ENCODE measurements at places on chromosomes 16 and 17. TPM values are rescaled to one million over a fixed set of nuclear protein-coding genes. Genes with fewer than 3 reads are reported as not detected.

- peaks cover 20% of the 10 kb centered on the region for H3K4me1 ChIP-seq
- no peaks in the 10 kb centered on the region for H3K36me3 ChIP-seq
- DNase-seq, result no peak
- no peak overlapping the region for H3K4me3 ChIP-seq
- H3K27ac ChIP-seq, result no peak overlapping the region
- H3K27me3 ChIP-seq, result no peaks in the 10 kb centered on the region
Measured at GRCh38 chr16:12235110-12235509, 258.6 kb downstream of the SNX29 start.

GRCh38 chr16:69718111-69718764 lies 8.1 kb downstream of the NQO1 start:
- peak; percentile 34 for DNase-seq
- H3K27ac ChIP-seq, result no peak overlapping the region
- H3K4me1 ChIP-seq, result no peaks in the 10 kb centered on the region
- no peaks in the 10 kb centered on the region for H3K27me3 ChIP-seq
- H3K36me3 ChIP-seq, result peaks cover 23% of the 10 kb centered on the region

DNA sequence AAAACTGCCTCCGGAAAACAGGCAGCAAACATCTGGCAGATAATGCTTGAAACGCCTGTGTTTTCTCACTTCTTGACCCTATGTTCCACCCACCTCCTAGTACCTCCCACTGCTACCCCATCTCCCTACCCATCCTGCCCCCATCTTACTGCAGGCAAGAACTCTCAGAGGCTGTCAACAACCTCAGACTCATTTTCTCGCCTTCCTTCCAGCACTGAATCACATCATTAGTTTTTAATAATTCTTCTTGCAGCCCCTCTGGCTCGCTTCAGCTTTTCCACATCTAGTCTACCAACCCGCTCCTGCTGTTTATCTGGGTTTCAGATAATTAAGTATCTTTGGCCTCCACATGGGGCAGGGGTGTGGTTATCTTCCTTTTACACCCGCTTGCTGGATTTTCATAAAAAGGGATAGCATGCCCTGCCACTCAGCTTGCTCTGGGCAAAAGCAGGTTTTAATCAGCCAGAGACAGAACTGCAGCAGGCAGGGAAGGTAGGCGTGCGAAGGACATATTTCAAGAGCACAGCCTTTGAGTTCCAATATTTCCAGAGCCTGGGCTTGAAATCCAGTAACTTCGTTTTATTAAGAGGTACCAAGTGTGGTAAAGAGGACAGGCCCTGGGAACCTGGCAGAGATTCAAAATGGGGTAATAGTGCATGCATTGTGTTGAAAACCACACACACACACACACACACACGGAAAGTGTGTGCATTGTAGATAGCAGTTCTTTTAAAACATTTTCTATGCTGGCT lies 87.5 kb downstream of the BMERB1 start:
- no peak for DNase-seq
- peaks cover 14% of the 10 kb centered on the region for H3K4me1 ChIP-seq
- peaks cover 5% of the 10 kb centered on the region for H3K36me3 ChIP-seq
- no peak overlapping the region for H3K27ac ChIP-seq
- no peak overlapping the region for H3K4me3 ChIP-seq

GRCh38 chr17:49224198-49224996 lies 6.2 kb downstream of the PHOSPHO1 start:
- H3K27ac ChIP-seq, result no peak overlapping the region
- peaks cover 53% of the 10 kb centered on the region for H3K27me3 ChIP-seq
- H3K4me1 ChIP-seq, result peaks cover 12% of the 10 kb centered on the region
- no peaks in the 10 kb centered on the region for H3K36me3 ChIP-seq
- DNase-seq, result no peak

DNA sequence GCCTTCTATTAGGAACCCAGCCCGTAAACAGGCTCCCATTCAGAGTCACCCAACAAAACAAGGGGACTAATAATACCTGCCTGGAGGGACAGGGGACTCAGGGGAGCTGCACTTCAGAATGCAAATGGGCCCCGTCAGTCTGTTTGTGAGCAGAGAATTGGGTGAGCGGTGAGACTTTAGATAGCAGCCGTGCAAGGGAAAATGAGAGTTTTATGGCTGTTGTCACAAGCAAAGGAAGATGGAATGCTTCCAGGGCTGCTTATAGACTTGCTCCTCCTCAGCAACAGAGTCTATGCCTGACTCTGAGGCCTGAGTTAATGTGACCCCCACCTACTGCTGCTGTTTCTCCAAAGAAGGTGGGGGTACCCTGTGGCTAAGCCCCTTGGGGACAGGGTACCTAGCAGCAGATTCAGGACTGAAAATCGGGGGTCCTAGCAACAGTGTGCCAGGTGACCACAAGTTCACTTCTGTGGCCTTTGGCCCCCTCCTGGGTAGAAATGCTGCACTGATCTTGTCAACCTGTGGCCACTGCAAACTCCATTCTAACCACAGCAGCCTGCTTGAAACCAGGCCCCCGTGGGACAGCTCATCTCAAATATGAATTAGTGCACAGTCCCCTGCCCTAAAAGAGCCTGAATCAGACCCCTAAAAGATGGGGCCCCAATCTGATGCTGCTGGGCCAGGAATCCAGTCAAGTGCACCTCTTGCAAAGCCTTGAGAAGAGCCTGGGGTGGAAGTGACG lies 126.4 kb downstream of the C16orf78 start:
- H3K4me1 ChIP-seq, result no peaks in the 10 kb centered on the region
- no peaks in the 10 kb centered on the region for H3K36me3 ChIP-seq

- H3K27ac ChIP-seq, result no peak overlapping the region
- DNase-seq, result no peak
- no peak overlapping the region for H3K4me3 ChIP-seq
- H3K4me1 ChIP-seq, result peaks cover 21% of the 10 kb centered on the region
- H3K36me3 ChIP-seq, result no peaks in the 10 kb centered on the region
- no peaks in the 10 kb centered on the region for H3K27me3 ChIP-seq
Measured at GRCh38 chr17:76578376-76578775, 7.3 kb downstream of the ST6GALNAC2 start.

DNA sequence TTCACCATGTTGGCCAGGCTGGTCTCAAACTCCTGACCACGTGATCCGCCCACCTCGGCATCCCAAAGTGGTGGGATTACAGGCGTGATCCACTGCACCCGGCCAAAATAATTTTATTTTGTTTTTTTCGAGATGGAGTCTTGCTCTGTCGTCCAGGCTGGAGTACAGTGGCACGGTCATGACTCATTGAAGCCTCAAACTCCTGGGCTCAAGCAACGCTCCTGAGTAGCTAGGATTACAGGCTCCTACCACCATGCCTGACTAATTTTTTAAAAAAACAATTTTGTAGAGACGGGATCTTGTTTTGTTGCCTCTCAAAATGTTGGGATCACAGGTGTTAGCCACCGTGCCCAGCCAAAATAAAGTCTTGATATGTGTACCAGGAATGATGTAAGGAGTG lies 2.4 kb upstream of the TTLL6 start:
- H3K27ac ChIP-seq, result no peak overlapping the region
- H3K36me3 ChIP-seq, result no peaks in the 10 kb centered on the region
- H3K4me1 ChIP-seq, result peaks cover 11% of the 10 kb centered on the region

- H3K27ac ChIP-seq, result no peak overlapping the region
- no peak overlapping the region for H3K4me3 ChIP-seq
- H3K36me3 ChIP-seq, result peaks cover 6% of the 10 kb centered on the region
- peaks cover 17% of the 10 kb centered on the region for H3K4me1 ChIP-seq
Measured at GRCh38 chr16:11576427-11577289, 10.1 kb downstream of the LITAF start.

DNA sequence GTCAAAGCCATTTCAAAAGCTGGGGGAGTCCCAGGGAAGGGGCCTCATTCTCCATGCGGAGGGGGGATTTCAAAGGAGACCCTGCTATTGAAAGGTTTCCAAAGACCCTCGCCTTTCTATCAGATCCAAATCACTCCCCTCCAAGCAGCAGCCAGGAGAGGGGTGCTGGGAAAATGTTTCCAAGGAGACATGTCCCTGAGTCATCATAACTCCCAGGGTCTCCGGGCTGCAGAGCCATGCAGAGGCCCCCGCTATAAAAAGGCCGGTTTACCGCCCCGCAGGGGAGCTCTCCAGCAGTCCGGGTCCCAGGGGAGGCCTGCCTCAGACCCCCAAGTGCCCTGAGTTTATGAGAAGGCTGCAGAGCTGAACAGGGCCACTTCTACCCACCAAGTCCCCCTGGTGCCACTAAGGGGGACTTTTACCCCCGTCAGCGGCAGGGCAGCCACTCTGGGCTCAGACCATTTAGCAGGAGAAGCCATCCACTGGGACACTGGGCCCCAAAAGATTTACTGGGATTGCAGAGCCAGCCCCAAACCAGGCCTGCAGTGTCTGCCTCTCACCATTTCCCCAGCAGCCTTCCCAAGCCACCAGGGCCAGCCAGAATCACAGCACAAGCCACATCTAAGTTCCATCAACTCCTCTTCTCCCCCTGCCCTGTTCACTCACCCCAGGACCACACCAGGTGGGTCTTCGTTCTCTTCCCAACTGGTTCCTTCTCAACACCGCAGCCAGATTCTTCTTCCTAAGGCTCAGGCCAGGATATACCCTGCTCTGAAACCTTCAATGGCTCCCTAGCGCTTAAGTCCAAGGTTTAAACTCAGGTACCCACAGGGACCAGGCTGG lies 234.4 kb downstream of the ZNF423 start:
- peak overlapping the region; percentile 81 for H3K27ac ChIP-seq
- no peaks in the 10 kb centered on the region for H3K27me3 ChIP-seq
- no peaks in the 10 kb centered on the region for H3K36me3 ChIP-seq
- no peak for DNase-seq

DNA sequence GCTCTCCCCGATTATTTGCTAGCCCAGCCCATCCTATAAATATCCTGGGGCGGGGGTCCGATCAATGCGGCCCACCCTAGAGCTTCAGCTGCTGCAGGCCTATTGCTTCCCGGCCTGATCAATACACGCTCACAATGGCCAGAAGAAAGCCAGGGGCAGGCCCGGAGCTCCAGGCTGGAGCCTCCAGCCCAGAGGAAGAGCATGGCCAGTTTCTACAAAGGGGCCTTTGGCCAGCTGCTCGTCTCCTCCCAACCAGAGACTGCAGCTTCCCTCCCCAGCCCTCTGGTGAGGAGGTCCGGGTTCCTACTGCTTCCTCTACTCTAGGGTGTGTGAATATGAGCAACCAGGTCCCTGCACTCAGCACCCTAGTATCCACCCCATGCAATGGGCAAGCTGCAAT lies 36.7 kb downstream of the SALL1 start:
- H3K36me3 ChIP-seq, result no peaks in the 10 kb centered on the region
- H3K4me3 ChIP-seq, result no peak overlapping the region
- peaks cover 66% of the 10 kb centered on the region for H3K27me3 ChIP-seq
- H3K4me1 ChIP-seq, result no peaks in the 10 kb centered on the region
- H3K27ac ChIP-seq, result no peak overlapping the region
- no peak for DNase-seq

- H3K27me3 ChIP-seq, result no peaks in the 10 kb centered on the region
- DNase-seq, result no peak
- H3K4me1 ChIP-seq, result no peaks in the 10 kb centered on the region
Measured at GRCh38 chr16:8110572-8111514, 479.5 kb downstream of the TMEM114 start.

DNA sequence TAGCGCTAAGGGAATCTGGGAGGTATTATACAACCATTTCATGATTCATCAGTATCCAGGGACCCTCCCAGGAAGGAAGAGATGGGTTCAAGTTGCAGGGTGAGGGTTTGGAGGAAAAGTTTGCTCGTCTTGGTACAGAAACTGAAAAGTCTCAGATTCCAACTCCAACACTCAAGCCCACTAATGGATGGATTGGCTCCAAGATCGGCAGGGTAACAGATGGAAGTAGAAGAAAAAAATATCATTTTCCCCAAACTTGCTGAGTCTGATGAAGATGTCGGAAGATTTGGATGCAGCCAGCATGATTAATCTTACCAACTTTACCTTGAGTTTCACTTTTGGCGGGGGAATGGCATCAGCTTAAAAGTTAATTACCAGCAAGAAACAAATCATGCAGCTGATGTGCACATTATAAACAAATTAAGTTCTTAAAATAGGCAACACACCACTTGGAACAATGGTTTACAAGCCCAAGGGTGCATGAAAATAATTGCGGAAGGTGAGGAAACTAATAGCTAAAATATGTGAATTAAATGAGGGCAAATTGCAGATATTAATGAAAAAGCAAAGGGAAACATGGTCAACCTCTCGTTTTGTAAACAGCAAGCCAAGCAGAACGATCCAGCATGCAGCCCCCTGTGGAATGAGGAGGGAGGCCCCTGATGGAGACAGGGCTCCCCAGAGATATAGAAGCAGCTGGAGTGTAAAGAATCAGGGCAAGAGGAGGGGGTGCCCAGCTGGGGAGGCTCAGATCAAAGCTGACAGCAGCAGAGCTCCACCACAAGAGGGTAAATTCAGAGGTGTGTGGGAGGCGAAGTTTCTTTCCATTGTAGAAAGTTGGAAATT lies 44.1 kb upstream of the GRIN2A start:
- DNase-seq, result no peak
- no peaks in the 10 kb centered on the region for H3K36me3 ChIP-seq
- no peak overlapping the region for H3K27ac ChIP-seq
- no peaks in the 10 kb centered on the region for H3K4me1 ChIP-seq
- peaks cover 1% of the 10 kb centered on the region for H3K27me3 ChIP-seq

DNA sequence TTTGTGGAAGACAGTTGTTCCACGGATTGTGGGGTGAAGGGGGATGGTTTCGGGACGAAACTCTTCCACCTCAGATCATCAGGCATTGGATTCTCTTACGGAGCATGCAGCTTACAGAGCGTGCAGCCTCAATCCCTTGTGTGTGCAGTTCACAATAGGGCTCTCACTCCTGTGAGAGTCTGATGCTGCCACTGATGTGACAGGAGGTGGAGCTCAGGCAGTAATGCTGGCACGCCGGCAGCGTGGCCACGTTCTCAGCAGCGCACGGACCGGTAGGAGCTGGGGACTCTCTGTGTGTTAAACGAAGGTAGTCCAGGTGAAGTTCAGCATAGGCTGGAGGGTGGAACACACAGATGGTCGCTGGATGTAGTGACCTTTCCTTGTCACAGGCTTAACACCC lies 37.8 kb downstream of the SEC14L1 start:
- no peaks in the 10 kb centered on the region for H3K27me3 ChIP-seq
- H3K27ac ChIP-seq, result no peak overlapping the region
- peaks cover 11% of the 10 kb centered on the region for H3K36me3 ChIP-seq
- H3K4me3 ChIP-seq, result no peak overlapping the region
- H3K4me1 ChIP-seq, result peaks cover 26% of the 10 kb centered on the region

- H3K4me3 ChIP-seq, result no peak overlapping the region
- H3K27ac ChIP-seq, result no peak overlapping the region
- no peaks in the 10 kb centered on the region for H3K27me3 ChIP-seq
Measured at GRCh38 chr17:19703828-19704613, 12.4 kb downstream of the SLC47A2 start.

Gene TLCD2
- total RNA-seq, result 9.5 TPM

Gene FA2H
- total RNA-seq, result not detected

Gene ATP1B2
- total RNA-seq, result 0.77 TPM

Gene DOC2A
- not detected for total RNA-seq

Gene PLA2G10
- not detected for total RNA-seq

Gene CTRL
- not detected for total RNA-seq

Measured in chondrocyte (in vitro differentiated cells).